ENCODE measurements at places on chromosomes 7 and 10. TPM values are rescaled to one million over a fixed set of nuclear protein-coding genes. Genes with fewer than 3 reads are reported as not detected.

DNA sequence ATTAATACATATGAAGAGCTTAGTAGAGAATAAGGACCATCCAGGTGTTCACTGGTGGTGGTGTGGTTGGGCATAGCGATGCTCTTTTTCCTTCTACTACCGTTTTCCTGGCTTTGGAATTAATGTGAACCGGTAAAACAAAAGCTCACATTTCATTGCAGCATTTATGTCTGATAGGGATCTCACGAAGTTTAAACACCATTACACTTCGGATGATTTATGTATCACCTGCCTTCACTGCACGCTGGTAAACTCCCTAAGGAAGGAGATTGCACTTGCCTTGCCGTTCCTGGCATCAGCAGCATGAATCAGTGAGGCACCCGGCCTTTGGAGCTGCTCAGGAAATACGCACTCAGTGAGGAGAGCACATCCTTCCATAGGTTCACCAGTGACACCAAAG lies 47.5 kb downstream of the WIPF3 start:
- no peak overlapping the region for H3K4me3 ChIP-seq
- no peak for DNase-seq
- no peaks in the 10 kb centered on the region for H3K27me3 ChIP-seq
- no peaks in the 10 kb centered on the region for H3K36me3 ChIP-seq

GRCh38 chr7:82273886-82274285 lies 169.7 kb downstream of the CACNA2D1 start:
- H3K4me3 ChIP-seq, result no peak overlapping the region
- no peaks in the 10 kb centered on the region for H3K36me3 ChIP-seq
- no peaks in the 10 kb centered on the region for H3K4me1 ChIP-seq
- no peaks in the 10 kb centered on the region for H3K27me3 ChIP-seq

GRCh38 chr10:46544989-46545791 lies 11.3 kb downstream of the GPRIN2 start:
- H3K4me1 ChIP-seq, result peaks cover 6% of the 10 kb centered on the region
- no peak overlapping the region for H3K4me3 ChIP-seq
- H3K36me3 ChIP-seq, result no peaks in the 10 kb centered on the region
- H3K27me3 ChIP-seq, result no peaks in the 10 kb centered on the region

DNA sequence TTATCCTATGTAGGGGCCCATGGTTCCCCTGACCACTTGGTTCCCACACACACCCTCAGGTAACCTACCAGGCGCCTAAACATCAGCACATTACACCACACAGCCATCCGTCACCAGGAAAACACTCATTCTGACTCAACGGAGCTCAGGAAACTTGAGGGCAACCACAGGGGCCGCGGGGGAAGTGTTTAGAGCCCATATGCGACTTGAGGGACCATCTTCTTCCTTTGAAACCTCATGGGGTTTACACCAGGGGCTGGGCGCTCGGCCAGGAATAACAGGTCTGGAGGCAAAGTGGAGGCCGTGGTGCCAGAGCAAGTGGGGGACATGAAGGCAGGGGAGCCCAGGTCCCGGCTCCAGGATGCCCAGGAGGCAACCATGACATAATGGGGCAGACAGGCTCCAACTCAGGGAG lies 1.5 kb downstream of the STX1A start:
- DNase-seq, result peak; percentile 81
- peak overlapping the region; percentile 17 for H3K27ac ChIP-seq
- no peaks in the 10 kb centered on the region for H3K36me3 ChIP-seq
- H3K27me3 ChIP-seq, result no peaks in the 10 kb centered on the region
- H3K4me3 ChIP-seq, result peak overlapping the region; percentile 93

DNA sequence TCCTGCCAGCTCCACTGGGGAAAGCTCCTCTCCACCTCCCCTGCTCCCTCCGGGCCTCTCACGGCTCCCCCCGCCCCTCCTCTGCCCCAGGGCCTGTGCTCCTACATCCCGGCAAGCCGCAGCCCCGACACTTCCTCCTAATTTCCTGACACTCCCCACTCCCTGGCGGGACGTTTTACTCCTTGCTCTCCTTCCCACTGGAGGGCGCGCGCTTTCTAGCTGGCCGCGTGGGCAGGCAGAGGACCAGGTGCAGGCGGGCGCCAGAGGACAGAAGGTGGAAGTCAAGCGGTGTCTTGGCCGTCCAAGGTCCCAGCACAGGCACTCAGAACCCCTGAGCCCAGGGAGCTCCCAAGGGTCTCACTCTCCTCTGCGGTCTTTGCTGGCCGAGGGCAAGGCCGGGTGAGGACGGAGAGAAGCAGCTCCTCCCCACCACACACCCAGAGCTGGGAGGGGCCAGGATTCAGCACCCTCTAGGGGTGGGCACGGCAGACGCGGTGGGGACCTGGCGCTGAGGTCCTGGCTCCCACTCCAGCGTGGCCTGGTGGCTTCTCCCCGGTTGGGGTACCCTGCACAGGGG lies 19.1 kb downstream of the ADAM8 start:
- H3K27ac ChIP-seq, result peak overlapping the region; percentile 56
- peak overlapping the region; percentile 25 for H3K4me3 ChIP-seq
- H3K27me3 ChIP-seq, result no peaks in the 10 kb centered on the region
- H3K4me1 ChIP-seq, result peaks cover 14% of the 10 kb centered on the region
- H3K36me3 ChIP-seq, result no peaks in the 10 kb centered on the region

GRCh38 chr10:18252086-18252485 lies 111.9 kb downstream of the CACNB2 start:
- DNase-seq, result no peak
- H3K36me3 ChIP-seq, result no peaks in the 10 kb centered on the region
- no peak overlapping the region for H3K4me3 ChIP-seq
- no peaks in the 10 kb centered on the region for H3K27me3 ChIP-seq
- H3K27ac ChIP-seq, result no peak overlapping the region

DNA sequence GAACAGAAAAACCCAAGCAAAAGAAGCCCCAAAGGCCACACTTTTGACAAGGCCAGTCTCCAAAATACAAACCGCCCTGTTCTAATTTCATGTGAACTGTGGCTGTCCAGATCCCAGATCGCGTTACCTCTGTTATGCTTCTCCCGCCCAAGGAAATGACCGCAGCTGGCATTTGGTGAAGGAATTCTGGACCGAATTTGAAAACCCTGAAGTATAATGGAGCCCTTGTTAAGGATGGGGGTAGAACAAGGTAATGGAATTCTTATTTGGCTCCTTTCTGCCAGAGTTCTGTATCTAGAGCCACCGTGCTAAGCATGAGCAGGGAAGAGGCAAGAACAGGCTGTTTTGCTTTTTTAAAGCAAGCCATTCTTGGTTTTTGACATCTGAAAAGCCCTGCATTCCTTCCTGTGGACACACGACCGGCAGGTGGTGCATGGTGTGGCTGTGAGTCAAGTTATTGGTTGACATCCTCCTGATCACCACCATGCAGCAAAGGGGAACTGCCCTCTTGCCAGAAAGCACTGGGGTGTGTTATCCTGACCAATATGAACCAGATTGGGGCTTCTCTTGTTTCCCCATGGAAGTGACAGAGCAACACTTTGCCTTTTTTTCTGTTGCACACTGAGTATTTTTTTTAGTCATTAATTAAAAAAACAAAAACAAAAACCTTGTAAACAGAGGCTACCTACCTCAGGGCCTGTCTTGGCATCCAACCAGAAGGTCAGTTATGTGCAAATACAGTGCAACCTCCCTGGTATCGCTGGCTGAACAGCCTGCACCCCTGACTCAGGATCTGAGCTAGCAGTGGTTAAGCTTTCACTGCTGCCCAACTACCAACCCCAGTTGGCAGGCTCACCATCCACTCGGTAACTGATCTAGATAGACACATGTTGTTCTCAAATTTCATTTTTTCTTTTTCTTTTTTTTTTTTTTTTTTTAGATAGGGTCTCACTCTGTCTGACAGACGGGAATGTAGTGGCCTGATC lies 14.2 kb downstream of the UCMA start:
- H3K36me3 ChIP-seq, result no peaks in the 10 kb centered on the region
- H3K4me3 ChIP-seq, result no peak overlapping the region
- H3K27me3 ChIP-seq, result no peaks in the 10 kb centered on the region
- no peaks in the 10 kb centered on the region for H3K4me1 ChIP-seq

GRCh38 chr7:51665045-51665780 lies 348.6 kb upstream of the COBL start:
- H3K4me1 ChIP-seq, result no peaks in the 10 kb centered on the region
- H3K36me3 ChIP-seq, result no peaks in the 10 kb centered on the region

GRCh38 chr7:32036557-32036956 lies 33.6 kb downstream of the PDE1C start:
- H3K4me1 ChIP-seq, result no peaks in the 10 kb centered on the region
- no peaks in the 10 kb centered on the region for H3K36me3 ChIP-seq
- no peak overlapping the region for H3K4me3 ChIP-seq

GRCh38 chr7:67696878-67697277 lies 700.2 kb downstream of the TYW1 start:
- no peak overlapping the region for H3K4me3 ChIP-seq
- H3K27me3 ChIP-seq, result no peaks in the 10 kb centered on the region
- H3K27ac ChIP-seq, result no peak overlapping the region
- no peaks in the 10 kb centered on the region for H3K36me3 ChIP-seq
- no peaks in the 10 kb centered on the region for H3K4me1 ChIP-seq

GRCh38 chr7:50293509-50294179 lies 10.9 kb upstream of the IKZF1 start:
- no peak overlapping the region for H3K27ac ChIP-seq
- no peaks in the 10 kb centered on the region for H3K36me3 ChIP-seq
- no peaks in the 10 kb centered on the region for H3K27me3 ChIP-seq

Gene C10orf67
- not detected for total RNA-seq

Gene POMZP3
- 9.8 TPM for total RNA-seq

Gene SPRN
- total RNA-seq, result not detected

Gene CDH23
- 40.9 TPM for total RNA-seq

Gene ANXA8
- not detected for total RNA-seq

Data from ascending aorta (tissue), 2 donors.